ENCODE measurements at places on chromosomes 12 and 14.

DNA sequence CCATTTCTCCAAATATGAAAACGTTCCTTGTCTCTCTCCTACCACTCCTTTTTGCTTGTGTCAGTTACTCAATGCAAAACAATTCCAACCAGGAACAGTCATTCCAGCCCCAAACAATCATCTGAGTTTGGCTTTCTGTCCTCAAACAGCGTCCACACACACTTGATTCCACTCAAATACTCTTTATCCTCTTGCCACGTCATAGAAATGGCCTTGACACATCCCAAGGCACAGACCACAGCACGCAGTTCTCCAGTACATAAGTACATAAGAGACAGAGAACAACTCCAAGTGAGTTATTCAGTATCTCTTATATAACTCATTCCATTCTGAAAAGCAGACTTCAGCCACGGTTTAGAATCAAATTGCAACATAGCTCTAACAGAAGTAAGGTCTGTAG is 299.2 kb downstream of the RPS29 start:
- no peak for DNase-seq

DNA sequence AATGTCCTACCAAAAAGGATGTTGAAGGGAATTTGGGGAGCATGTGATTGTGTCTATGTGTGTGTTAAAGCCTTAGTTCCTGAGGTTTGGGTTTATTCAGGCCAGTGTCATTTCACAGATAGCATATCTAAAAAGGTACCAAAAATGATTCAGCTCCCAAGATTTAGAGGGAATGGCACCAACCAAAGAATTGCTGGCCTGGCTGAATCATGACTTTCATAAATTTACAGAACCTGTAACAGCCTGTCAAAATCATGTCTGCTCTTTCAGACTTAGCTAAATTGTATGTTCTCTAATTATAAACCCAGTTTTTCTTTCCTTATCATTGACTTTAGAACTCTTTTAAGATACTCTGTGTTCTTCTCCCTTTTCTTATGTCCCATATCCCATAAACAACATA is 231.5 kb downstream of the NUBPL start:
- no peak for DNase-seq

DNA sequence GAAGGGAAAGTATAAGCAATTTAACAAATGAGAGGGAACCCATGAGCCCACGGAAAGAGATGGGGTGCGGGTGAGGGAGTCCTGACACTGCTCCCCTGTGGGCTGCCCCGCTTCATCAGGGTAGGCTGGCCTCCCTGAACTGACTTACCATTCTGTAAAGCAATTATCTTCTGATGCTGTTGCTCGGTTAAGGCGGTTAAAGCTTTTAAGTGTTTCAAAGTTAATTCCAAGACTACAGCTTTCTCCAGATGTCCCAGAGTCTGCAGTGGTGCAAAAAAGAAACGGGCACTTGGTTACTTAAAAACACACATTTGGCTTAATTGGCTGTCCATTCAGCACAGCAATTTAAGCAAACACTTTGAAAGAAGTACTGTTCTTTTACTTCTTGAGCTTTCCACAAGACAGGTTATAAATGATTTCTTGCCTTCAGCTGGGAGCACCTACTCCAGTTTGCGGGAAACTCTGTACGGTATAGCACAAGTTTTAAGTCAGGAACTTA is 1.3 kb downstream of the BHLHE41 start:
- no peak for DNase-seq

DNA sequence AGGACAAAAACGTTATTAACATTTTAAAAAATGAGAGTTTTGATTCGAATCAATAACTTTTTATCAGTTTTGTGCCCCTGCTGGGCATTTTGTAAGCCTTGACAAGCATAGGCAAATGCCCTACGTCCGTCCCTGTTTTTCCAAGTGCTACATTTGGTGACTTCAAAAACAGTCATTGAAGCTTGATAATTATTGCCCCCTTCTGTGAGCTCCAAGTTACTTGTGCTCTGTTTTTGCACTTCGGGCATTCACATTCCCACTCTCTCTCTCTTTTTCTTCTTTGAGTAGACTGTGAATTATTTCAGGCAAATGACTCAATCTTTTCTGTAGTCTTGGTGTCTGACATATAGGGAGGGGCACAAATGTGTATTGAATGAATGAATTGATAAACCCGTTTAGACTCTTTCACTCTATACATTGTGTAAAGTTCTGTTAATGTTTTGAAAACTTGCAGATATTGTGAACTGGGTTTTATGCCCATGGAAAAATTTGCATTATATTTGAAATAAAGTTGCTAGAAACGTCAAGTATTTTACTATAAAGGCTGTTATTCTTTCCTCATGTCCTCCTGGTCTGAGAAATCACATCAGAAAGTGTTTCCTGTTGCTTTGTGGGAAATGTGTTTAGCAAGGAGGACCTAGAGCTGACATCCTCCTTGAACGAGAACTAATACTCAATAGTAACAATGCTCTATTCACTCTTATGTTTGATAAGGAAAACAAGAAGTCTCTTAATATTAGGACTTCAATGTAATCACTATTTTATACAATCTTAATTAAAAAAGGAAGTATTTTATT is 1.4 kb downstream of the APAF1 start:
- DNase-seq, result no peak

- no peak for DNase-seq
Observed at GRCh38 chr12:70648831-70649230, 11.6 kb upstream of the PTPRB start.

GRCh38 chr14:85310491-85311272 is 219.3 kb upstream of the FLRT2 start:
- DNase-seq, result no peak

- DNase-seq, result no peak
Observed at GRCh38 chr14:54928216-54928615, 25.6 kb upstream of the GCH1 start.

GRCh38 chr12:5808981-5809380 is 136.1 kb downstream of the ANO2 start:
- DNase-seq, result no peak

DNA sequence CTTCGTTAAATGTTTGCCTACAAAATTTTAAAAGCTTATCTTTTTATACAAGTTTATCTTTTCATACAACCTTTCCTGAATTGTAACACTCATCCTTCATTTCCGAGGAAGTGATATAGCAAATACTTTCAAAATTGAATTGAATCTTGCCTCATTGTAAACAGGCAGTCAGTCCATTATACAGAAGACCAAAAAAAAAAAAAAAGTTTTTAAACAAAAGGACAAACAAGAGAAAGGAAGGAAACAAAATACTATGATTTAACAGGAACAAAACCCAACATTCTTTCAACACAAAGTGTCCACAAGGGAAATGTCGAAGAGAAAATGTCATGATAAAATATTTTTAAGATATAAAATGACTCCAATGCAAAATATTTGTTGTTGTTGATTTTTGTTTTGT is 8.5 kb downstream of the ATF7 start:
- DNase-seq, result no peak

- DNase-seq, result no peak
Observed at GRCh38 chr14:76716285-76716684, 45.0 kb upstream of the VASH1 start.

GRCh38 chr14:21201732-21202462 is 46.0 kb upstream of the OR5AU1 start:
- DNase-seq, result no peak

- DNase-seq, result no peak
Observed at GRCh38 chr12:99824900-99825542, 159.7 kb downstream of the ANKS1B start.

GRCh38 chr12:112468046-112468445 is 49.3 kb downstream of the PTPN11 start:
- no peak for DNase-seq

DNA sequence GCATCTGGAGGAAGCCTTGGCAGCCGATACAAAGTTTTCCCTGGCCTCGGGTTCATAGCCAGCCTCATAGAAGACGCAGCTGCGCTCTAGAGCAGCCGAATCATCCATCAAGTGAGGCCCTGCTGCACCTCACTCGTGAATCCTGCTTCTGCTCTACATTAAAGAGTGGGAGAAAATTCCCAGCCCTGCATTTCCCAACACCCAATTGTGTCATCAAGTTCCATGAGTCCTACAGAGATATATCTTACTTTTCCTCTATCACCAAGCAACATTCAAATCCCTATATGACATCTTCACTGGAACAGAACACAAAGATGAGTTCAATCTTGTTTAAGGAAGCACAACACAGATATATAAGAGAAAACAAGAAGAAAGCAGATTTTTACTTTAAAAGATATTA is 139.3 kb downstream of the TTC7B start:
- DNase-seq, result no peak

DNA sequence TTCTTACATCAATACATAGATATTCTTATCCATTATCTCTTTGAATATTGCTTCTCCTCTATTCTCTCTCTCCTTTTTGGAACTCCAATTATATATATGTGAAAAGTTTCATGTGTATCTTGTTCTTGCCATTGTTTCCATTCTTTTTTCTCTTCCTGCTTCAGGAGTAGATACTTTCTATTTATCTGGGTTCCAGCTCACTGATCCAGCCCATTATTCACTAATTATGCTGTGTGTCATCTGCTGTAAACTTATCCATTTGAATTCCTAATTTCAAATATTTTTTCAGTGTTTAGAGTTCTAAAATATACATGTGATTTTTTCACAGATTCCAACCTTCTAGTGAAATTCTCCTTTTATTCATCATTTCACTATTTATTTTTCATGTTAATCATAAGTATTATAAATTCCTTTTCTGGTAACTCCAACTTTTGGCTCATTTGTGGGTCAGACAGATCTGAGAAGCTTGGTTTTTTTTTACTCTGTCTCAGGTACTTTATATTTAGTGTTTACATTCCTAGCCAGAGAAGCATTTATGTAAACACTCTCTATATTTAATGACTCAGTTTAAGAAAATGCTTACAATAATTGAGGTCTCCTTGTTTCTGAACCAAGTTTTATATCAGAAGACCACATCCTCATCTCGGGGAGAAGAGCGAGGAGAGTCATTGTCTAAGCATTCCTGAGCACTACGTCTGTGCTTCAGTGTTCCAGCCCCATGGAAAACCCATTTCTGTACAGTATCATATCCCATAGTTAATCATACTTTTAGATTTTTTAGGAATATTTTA is 15.9 kb upstream of the AMIGO2 start:
- no peak for DNase-seq

GRCh38 chr12:95700316-95700785 is 90.2 kb downstream of the NTN4 start:
- DNase-seq, result no peak

- DNase-seq, result no peak
Observed at GRCh38 chr12:90030726-90031125, 322.1 kb upstream of the ATP2B1 start.

DNA sequence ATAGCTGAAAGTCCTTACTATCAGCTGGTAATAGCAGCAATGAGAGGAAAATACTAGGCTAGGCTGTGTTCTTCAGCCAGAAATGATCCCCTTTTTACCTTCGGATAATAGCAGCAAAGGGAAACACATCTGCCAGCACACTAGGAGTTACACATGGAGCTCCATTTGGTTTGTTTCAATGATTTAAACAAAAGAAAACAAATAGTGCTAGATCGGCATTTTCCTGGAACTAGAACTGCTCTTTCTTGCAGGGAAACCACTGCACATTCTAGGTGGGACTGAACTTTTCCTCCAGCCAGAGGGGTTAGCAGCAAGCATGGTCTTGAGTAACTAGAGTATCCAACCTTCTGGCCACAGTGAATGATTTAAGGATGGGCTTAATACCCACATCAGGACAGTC is 117.6 kb downstream of the PDE6H start:
- no peak for DNase-seq

- no peak for DNase-seq
Observed at GRCh38 chr12:21774358-21775132, at the start of gene KCNJ8. TSS of gene KCNJ8 (minus strand) at chr12:21774706. CDS start at chr12:21773616, 1,090 bp downstream.

- no peak for DNase-seq
Observed at GRCh38 chr14:71311061-71311460, 403.8 kb downstream of the PCNX1 start.

GRCh38 chr12:93526786-93527428 is 45.6 kb upstream of the SOCS2 start:
- no peak for DNase-seq

DNA sequence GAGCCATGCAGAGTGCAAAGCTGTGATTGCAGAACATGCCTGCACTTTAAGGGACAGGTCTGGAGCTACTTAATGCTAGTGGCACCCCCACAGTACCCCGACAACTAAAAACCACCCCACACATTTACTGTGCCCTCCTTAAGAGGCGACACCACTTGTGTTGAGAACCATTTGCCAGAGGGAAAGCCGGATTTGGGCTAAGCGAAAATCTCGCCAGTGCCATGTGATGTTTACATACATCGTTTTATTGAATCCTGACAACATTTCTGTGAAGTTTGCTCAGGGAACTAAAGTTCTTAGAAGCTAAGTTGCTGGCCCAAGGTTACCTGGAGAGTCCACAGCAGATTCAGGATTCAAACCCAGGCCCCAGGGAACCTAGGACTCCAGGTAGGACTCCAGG is 119.0 kb upstream of the FKBP4 start:
- DNase-seq, result no peak

GRCh38 chr12:108681317-108681716 is 47.6 kb upstream of the SELPLG start:
- no peak for DNase-seq

GRCh38 chr12:123106640-123107359 is 44.1 kb downstream of the PITPNM2 start:
- DNase-seq, result peak; percentile 2

GRCh38 chr14:32546246-32546645 is 217.1 kb downstream of the AKAP6 start:
- DNase-seq, result no peak

DNA sequence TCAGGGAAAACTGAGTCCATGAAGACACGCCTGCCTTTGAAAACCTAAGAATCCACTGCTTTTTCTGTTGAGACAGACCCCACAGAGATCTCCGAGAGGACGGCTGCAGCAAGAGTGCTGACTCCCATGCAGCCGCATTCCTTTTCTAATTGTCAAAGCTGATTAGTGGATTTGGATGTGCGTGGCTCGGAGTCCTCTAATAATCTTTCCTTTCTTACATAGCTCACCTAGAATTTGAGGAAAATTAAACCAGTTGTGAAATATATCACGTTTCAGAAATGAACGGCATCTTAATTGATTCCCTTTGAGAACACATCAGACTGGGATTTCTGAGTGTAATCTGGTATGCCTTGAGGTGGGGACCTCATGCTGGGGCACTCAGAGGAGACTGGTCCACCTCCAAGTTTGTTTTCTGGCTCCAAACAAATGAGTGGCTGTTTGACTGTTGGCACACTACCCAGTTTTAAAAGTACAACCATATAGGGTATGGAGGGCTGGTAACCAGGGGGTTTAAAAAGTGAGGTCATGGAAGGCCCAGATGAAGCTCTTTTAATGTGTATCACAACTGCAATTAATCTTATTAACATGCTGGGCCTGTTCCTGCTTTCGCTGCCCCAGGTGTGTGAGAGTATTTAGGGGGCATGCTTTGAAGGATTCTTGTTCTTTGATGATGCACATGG is 63.3 kb downstream of the RASSF3 start:
- DNase-seq, result no peak

GRCh38 chr14:55698051-55698450 is 118.0 kb downstream of the KTN1 start:
- DNase-seq, result no peak

All from activated naive CD8-positive, alpha-beta T cell treated with anti-CD3 and anti-CD28 coated beads, Interleukin-2, amount 50 U/mL, for 16 hours (primary cell).